ENCODE measurements at places on chromosomes 7 and 10. TPM values are rescaled to one million over a fixed set of nuclear protein-coding genes. Genes with fewer than 3 reads are reported as not detected.

Gene CACNB2
- 3.2 TPM for total RNA-seq

Gene PKD2L1
- 0.44 TPM for total RNA-seq

Gene MBL2
- total RNA-seq: not detected

Gene PRRT4
- total RNA-seq: not detected

GRCh38 chr7:83708531-83708930, 59.6 kb upstream of the SEMA3E start:
- H3K36me3 ChIP-seq: peaks cover 4% of the 10 kb centered on the region
- no peak for DNase-seq
- H3K4me3 ChIP-seq: no peak overlapping the region

- H3K27ac ChIP-seq: no peak overlapping the region
- H3K4me1 ChIP-seq: no peaks in the 10 kb centered on the region
- no peaks in the 10 kb centered on the region for H3K27me3 ChIP-seq
- no peaks in the 10 kb centered on the region for H3K36me3 ChIP-seq
Observed at GRCh38 chr10:4704034-4704545, 121.9 kb upstream of the AKR1E2 start.

DNA sequence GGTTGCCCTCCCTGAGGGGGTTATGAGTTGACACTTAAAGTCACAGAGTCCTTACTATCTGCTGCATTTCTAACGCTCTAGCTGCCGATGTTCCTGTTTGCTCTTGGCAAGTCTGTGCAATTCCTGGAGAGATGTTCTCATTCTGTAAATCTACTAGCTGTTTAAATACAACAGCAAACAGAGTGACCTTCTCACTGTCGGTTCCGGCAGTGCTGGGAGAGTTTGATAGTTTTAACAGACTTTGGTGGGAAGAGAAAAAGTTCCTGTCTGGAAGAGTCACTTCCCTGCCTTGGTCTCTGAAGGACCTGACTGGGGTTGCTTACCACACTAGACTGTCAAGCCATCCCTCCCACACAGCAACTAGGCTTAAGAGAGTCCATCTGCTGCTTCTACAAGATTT, 63.3 kb upstream of the ELMO1 start:
- peaks cover 2% of the 10 kb centered on the region for H3K27me3 ChIP-seq
- H3K36me3 ChIP-seq: no peaks in the 10 kb centered on the region
- H3K27ac ChIP-seq: no peak overlapping the region
- H3K4me3 ChIP-seq: no peak overlapping the region
- DNase-seq: no peak

DNA sequence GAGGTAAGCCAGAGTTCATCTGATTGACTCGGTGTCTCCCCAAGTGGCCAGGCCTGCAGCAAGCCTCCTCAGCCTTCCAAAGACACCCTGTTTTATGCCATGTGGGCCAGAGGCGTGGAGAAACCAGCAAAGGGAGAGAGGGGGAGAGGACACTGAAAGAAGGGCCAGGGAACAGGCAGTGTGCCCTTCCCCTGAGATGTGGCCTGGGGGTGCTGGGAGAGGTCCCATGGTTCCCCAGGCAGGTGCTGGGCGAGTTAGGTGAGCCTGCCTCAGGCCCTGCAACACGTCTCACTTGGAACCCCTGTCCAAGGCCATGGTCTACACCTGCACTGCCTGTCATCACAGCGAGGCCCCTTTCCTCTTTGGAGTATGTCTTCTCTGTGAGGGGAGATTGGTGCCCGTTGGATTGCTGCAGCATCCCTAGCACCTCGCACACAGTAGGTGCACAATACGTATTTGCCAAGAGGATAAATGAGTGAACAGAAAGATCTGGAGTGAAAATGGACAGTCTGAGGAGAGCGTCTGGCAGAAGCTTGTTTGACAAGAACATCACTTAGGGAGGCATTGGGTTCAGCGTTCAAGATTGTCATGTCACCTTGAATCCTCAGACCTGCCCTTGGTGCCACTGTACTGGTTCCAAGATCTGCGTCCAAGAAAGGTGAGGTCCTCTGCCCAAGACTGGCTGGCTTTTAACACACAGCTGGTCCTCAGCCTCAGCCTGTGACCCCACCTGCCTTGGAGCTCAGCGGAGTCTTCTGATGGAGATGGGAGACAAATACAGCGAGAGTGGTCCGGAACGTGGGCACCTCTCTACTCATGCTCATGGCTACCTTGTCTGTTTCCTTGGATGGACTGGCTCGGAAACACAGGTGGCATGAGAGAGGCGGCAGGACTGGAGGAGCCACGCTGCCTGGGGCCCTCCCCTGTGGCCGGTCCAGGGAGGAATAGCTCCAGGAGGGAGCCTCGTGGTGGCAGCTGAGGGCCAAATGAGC, 39.8 kb upstream of the NUB1 start:
- peaks cover 4% of the 10 kb centered on the region for H3K27me3 ChIP-seq
- H3K4me3 ChIP-seq: no peak overlapping the region
- no peak overlapping the region for H3K27ac ChIP-seq
- peaks cover 4% of the 10 kb centered on the region for H3K36me3 ChIP-seq
- H3K4me1 ChIP-seq: peaks cover under 1% of the 10 kb centered on the region

DNA sequence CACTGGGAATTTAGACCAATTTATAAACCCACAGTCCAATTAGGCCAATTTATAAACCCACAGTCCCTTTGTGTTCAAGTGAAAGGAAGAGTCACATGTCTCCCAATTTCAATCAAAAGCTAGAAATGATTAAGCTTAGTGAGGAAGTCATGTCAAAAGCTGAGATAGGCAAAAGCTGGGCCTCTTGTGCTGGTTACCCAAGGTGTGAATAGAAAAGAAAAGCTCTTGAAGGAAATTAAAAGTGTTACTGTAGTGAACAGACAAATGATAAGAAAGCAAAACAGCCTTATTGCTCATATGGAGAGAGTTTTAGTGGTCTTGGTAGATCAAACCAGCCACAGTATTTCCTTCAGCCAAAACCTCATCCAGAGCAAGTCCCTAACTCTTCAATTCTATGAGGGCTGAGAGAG, 245.0 kb downstream of the HDAC9 start:
- DNase-seq: no peak
- no peak overlapping the region for H3K4me3 ChIP-seq
- peaks cover 6% of the 10 kb centered on the region for H3K27me3 ChIP-seq
- H3K27ac ChIP-seq: no peak overlapping the region
- no peaks in the 10 kb centered on the region for H3K36me3 ChIP-seq

DNA sequence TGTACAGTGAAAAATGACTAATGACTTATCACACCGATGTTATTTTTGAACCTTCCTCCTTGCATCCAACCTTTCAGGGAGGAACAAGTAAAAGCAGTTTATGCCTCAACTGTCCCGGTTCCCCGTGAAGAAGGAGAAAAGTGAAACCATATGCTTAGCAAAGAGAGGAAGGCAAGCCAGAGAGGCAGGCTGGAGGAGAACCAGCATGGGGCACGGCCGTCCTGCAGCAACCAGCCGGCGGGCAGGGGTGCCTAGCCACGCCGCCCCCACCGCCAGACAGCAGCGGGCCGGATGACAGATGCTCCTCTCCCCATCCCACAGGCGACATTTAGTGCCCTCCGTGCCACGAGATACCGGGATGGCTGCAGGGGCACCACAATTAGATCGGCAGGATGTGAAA, 421.4 kb upstream of the MGMT start:
- H3K27ac ChIP-seq: peak overlapping the region; percentile 48
- peaks cover 10% of the 10 kb centered on the region for H3K27me3 ChIP-seq
- peaks cover 47% of the 10 kb centered on the region for H3K4me1 ChIP-seq
- peak overlapping the region; percentile 55 for H3K4me3 ChIP-seq
- DNase-seq: no peak

DNA sequence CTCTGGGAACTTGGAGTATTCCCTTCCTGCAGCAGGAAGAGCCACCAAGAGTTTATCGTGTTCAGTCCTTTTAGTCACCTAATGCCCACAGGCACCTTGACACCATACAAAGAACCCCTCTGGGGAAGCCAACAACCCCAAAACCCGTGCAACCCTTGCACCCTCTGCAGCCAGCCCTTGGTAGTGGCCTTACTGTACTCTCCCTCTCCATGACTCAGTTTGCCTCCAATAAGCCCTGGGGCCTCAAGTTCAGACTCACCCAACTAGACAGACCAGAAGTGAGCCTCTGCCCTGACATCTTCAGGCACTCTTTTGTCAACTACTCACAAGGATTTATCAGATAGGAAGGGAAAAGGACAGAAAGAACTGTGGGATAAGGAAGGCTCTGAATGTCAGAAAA, 30.9 kb downstream of the KCNMA1 start:
- no peak overlapping the region for H3K4me3 ChIP-seq
- no peak for DNase-seq
- H3K27me3 ChIP-seq: peaks cover 4% of the 10 kb centered on the region
- H3K36me3 ChIP-seq: no peaks in the 10 kb centered on the region
- H3K4me1 ChIP-seq: peaks cover 11% of the 10 kb centered on the region
- no peak overlapping the region for H3K27ac ChIP-seq

GRCh38 chr7:127995156-127995880, 35.9 kb downstream of the LRRC4 start:
- H3K27me3 ChIP-seq: peaks cover 4% of the 10 kb centered on the region
- no peaks in the 10 kb centered on the region for H3K36me3 ChIP-seq
- H3K4me1 ChIP-seq: peaks cover 27% of the 10 kb centered on the region
- peak overlapping the region; percentile 61 for H3K4me3 ChIP-seq

DNA sequence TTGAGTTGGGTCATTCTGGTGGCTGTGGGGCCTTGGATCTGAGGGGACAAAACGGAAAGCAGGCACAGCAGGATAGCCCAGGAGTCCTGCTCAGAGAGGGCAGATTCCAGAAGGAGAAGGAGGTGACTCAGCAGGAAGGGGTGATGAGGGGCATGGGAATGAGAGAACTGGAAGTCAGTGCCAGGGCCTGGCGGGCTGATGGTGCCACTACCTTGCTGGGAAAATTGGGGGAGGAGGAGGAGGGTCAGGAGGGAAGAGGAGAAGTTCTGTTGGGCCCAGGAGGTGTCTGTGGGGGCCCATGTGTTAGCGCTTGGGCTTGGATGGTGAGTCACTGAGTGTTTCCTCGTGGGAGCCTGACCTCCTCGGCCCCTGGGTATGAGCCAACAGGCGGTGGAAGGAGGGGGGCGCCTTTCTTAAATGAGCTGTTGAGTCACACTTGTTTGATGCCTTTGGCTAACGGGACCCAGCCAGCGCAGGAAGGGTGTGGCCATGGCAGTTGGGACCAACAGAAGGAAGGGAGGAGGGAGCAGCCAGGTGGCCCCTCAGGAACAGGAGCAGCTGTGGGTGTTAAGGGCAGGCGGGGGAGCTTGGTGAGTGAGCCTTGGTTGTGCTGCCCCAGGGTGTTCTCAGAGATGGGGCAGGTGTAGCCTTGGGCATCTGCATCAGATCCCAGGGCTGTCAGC, 130.0 kb upstream of the BTBD16 start:
- peaks cover 62% of the 10 kb centered on the region for H3K4me1 ChIP-seq
- H3K27me3 ChIP-seq: peaks cover 35% of the 10 kb centered on the region
- H3K36me3 ChIP-seq: peaks cover 24% of the 10 kb centered on the region
- H3K27ac ChIP-seq: peak overlapping the region; percentile 100
- peak overlapping the region; percentile 87 for H3K4me3 ChIP-seq

DNA sequence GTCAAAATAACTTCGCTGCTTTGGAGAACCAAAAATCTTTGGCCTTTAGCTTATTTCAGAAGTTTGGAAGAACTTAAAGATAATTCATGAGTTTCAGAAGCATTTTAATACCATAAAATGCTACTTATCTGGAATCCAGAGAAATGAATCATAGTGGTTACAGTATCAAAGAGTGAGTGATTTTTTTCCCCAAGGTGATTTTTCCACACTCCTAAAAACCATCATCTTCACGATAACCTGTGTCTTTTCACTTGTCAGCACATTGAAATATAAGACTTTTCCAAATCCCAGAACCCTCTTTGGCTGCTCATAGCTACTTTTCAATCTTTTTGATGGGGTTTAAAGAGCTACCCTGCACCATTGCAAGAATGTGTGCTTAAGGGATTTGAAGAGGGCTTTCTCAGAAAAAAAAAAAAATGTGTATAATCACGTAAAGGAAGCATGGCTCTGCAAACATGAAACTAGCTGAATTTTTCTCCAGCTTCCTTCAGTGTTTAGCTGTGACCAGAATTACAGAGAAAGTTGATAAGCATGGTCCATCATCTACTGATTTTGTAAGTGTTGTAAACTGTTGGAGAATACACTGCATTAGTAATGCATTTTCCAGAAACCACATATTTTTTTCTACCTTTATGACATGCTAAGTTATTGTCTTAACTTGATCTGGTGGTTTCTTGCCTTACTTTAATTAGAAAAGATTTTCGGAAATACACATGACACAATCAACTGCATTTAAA, 134.9 kb downstream of the BICC1 start:
- H3K4me3 ChIP-seq: no peak overlapping the region
- H3K36me3 ChIP-seq: no peaks in the 10 kb centered on the region
- no peak overlapping the region for H3K27ac ChIP-seq
- H3K4me1 ChIP-seq: no peaks in the 10 kb centered on the region
- no peak for DNase-seq
- H3K27me3 ChIP-seq: no peaks in the 10 kb centered on the region
